ENCODE measurements at places on chromosomes 16 and 17.

DNA sequence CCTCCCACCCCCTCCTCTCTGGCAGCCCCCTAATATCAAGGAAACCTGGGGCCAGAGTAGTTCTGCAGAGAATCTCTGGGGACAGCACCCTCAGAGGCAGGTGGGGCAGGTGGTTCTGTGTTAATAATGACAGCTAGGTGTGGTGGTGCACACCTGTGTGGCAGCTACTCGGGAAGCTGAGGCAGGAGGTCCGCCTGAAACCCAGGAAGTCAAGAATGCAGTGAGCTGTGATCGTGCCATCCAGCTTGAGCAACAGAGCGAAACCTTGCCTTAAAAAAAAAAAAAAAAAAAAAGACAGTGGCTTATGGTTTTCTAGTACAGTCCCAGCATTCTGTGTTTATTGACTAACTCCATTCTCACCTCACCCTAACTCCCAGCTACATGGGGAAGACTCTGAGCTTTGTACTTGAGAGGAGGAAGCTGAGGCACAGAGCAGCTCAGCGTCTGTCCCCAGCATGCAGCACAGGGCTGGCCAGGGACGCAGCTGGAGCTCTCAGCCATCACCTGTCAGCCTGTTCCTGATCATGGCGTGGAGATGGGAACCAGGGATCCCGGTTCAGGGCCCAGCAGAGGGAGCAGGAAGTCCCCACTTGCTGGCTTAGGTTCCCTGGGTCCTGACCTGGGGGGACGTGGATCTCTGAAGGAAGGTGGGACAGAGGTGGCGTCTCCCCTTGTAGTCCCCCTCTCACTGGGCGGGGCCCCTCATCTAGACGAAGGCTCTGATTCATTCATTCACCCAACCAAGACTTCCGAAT, 6.1 kb downstream of the DBNDD1 start:
- no peak for DNase-seq

GRCh38 chr16:12971241-12971640, 69.8 kb downstream of the SHISA9 start:
- peak; percentile 81 for DNase-seq

DNA sequence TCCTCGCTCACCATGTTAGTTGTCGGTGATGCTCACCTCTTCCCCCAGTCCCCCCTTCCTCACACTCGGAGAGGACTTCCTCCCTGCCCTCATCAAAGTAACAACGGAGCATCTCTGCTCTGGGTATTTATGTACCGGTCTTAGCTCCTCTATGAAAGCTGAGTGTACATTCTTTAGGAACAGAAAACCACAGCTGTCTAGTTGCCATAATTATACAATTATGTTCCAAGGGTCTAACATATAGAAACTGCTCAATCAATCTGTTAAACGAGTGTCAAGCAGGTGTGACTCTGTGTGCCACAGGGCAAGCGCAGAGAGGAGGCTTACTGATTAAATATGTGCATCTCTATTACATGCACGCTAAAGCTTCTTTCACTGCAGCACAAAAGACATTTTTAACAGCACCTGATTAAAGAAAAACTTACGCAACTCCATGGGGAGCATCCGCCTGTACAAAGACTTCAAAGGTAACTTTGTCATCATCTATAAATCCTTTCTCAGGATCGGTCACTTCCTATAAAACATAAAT, 37.8 kb downstream of the LITAFD start:
- DNase-seq, result no peak

DNA sequence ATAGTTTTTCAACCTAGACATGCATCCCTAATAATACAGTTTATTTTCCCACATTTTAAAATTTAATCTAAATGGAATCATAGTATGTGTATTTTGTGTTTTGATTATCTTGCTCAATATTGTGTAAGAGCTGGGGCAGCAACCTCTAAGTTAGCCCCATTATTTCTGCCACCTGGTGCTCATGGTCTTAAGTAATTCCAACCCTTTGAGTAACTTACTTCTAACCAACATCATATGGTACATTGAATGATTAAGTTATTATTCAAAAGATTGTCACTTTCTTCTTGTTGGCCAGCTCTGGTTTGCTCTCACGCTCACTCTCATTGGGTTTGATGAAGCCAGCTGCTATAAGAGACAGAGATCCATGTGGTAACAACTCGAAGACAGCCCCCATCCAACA, 3.9 kb upstream of the KRTAP4-3 start:
- DNase-seq, result no peak

- no peak for DNase-seq
These were observed 8.6 kb downstream of the TAF1C start for GRCh38 chr16:84178146-84178765.

DNA sequence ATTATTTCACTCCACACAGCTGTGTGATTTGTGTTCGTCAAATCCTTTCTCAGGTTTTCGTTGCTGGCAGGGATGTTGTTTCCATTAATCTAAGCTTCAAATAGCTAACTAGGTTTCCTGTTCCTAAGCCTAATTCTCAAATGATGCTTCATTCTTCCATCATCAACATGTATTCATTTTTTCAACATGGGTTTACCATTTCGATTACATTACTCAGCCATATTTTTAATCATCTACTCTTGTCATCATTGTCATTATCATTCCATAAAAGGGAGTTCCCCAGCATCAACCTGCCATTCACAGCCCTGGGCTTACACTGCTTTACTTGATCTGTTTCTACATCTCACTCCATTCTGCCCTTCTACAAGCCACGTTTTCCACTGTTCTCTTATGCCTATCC, 33.3 kb upstream of the ANKFN1 start:
- no peak for DNase-seq

DNA sequence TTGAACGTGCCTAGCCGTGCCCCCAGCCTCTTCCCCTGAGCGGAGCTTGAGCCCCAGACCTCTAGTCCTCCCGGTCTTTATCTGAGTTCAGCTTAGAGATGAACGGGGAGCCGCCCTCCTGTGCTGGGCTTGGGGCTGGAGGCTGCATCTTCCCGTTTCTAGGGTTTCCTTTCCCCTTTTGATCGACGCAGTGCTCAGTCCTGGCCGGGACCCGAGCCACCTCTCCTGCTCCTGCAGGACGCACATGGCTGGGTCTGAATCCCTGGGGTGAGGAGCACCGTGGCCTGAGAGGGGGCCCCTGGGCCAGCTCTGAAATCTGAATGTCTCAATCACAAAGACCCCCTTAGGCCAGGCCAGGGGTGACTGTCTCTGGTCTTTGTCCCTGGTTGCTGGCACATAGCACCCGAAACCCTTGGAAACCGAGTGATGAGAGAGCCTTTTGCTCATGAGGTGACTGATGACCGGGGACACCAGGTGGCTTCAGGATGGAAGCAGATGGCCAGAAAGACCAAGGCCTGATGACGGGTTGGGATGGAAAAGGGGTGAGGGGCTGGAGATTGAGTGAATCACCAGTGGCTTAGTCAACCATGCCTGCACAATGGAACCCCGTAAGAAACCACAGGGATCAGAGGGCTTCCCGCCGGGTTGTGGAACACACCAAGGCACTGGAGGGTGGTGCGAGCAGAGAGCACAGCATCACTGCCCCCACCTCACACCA, 724 bp downstream of the GAA start:
- no peak for DNase-seq

DNA sequence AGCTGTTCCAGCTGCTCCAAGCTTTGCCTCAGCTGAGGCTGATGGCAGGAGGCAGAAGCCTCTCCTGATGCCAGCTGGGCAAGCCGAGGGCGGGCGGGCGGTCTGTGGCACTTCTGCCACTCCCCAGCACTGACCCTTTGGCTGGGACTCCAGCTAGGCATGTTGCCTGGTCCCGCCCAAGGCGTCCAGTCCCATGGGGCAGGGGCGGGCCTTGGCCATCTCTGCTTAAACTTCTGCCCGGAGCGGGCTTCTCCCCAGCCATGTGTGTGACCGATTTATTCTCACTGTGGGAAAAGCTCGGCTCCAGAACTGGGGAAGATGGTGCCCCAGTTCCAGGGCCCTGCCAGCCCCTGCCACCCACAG, 349.1 kb downstream of the SEC14L1 start:
- no peak for DNase-seq

DNA sequence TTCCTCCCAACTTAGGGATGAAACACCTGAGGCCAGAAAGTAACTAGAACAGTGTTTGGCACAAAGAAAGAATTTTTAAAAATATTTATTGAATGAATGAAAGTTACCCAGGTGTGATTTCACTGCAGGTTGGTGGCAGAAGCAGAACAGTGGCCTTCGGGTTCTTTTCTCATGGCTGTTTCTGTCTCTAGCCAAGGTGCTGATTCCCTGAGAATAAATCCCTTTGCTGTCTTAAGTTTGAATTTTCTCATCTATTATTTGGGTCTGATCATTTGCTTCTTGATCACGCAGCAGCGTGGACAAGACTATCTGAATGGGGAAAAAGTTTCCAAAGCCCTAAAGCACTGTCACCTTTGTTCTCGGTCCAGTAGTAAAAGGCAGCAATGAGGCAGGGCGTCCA, 73.1 kb upstream of the KIFC3 start:
- DNase-seq, result no peak

DNA sequence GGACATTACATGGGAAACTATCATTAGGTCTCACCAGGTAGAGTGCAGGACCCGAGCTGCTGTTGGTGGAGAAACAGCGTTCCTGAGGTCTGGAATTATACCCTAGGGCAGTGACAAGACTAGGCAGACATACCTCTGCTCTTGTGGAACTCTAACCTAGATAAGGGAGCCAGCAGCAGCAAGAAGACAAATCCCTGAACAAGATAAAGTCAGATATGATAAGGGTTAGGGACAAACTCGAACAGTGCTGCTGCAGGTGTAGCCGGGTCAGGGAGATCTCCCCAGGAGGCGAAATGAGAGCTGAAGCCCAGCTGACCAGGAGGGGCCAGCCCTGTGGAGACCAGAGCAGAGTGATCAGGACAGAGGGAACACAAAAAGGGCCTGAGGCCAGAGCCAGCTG, 34.7 kb downstream of the ARSG start:
- no peak for DNase-seq

- DNase-seq, result no peak
These were observed 71.0 kb upstream of the EFCAB3 start for GRCh38 chr17:62309396-62309795.

DNA sequence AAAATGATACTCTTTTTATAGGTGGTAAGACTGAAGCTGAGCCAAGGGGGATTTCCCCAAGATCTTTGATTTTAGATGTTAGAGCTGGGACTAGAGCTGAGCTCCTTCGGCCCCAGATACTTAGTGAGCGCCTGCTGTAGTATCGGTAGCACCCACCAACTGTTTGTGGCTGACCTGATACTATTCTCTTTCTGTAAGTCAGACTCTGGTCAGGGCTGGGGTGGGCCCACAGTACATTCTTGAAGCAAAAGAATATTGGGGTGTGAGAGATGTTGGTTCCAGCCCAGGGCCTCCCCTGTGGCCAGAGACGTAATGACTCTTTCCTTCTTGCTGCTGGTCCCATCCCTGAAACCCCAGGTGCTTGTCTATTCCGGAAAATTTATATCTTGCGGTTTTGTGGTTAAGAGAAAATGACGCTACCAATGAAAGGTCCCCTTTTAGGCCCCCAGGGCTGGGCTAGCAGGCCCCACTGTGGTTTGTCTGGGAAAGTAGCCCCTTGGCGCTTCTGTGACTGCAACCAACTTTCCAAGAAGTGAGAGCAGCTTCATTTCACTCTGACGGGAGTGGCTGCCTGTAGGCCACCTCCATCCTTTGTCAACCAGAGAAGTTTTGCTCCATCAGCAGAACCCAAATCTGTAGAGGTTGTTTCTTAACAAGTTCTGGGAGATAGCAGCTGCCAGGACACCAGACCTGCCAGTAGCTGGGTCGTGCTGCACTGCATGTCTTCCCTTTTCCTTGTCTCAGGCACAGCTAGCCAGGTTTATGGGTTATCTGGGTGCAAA, 86.4 kb upstream of the LGALS9 start:
- no peak for DNase-seq

- no peak for DNase-seq
These were observed 184.4 kb upstream of the HS3ST3A1 start for GRCh38 chr17:13785981-13786598.

GRCh38 chr16:66717112-66717675, 20.7 kb upstream of the CMTM4 start:
- DNase-seq, result no peak

GRCh38 chr16:5176505-5176904, 78.9 kb upstream of the EEF2KMT start:
- no peak for DNase-seq

DNA sequence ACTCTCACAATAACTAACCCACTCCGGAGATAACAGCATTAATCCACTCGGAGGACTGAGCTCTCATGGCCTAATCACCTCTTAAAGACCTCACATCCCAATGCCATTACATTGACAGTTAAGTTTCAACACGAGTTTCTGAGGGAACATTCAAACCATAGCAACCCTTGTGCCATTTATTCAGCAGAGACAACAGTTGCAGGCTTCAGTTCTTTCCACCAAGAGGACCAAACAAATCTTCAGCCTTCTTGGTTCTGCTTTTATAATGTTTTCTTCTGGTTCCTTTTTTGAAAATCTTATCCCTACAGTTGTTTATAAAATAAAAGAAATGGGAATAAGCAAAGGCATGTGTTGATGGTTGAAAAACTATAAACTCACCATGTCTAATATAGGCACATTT, 2.1 kb upstream of the CD300E start:
- DNase-seq, result no peak

- DNase-seq, result no peak
These were observed 54.4 kb upstream of the ICAM2 start for GRCh38 chr17:64074704-64075426.

- no peak for DNase-seq
These were observed 37.9 kb upstream of the METTL16 start for GRCh38 chr17:2549392-2550211.

DNA sequence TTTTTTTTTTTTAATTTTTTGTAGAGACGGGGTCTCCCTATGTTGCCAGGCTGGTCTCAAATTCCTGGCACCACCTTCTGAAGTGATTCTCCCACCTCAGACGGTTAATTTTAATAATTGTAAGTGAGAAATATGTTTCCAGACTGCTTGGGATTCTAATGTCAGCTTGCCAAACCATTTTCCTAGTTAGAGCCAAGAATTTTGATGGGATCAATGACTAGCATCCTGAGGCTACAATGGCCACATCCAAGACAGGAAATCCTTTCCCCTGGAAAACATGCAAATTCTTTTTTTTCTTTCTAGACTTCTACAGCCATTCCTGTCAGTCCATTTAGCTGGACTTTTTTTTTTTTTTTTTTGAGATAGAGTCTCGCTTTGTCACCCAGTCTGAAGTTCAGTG, 32.6 kb downstream of the IGF2BP1 start:
- no peak for DNase-seq

GRCh38 chr17:48593840-48594537, 410 bp upstream of the HOXB5 start:
- peak; percentile 85 for DNase-seq

DNA sequence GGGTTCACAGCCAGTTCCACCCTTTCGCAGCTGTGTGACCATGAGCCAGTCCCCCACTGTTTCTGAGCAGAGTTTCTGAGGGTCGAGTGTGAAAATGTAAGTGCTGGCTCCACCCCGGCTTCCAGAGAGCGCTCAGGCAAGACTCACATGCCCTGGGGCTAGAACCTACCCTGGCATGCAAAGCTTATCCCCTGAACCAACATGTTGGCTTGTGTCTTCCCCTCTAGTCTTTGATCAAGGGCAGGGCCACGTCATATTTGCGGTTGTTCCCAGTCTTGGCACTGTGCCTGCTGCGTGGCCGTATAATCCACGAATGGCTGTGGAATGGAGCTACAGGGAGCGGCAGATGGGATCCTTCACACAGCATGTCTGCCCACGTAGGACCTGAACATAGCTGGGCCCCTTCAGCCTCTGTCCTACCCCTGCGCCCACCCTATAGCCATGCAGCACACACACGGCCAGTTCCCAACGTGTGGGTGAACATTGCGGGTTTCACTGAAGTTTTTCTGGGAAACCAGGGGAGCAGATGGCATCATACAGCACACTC, 84.8 kb downstream of the MRM1 start:
- DNase-seq, result no peak
